HEK293T (cell line): ENCODE measurements at places on chromosomes 5 and 9.
A peak's percentile ranks its signal among the peaks of the same experiment; 100 is the strongest.

DNA sequence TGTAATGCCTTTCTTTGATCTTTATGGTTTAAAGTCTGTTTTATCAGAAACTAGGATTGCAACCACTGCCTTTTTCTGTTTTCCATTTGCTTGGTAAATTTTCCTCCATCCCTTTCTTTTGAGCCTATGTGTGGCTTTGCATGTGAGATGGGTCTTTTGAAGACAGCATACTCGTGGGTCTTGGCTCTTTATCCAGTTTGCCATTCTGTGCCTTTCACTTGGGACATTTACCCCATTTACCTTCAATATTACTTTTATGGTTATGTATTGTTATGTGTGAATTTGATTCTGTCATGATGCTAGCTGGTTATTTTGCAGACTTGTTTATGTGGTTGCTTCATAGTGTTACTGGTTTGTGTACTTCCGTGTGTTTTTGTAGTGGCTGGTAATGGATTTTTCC, 59.2 kb downstream of the YTHDC2 start:
- no peak for DNase-seq

GRCh38 chr9:113989017-113989713, 88.9 kb downstream of the AMBP start:
- no peak for DNase-seq

DNA sequence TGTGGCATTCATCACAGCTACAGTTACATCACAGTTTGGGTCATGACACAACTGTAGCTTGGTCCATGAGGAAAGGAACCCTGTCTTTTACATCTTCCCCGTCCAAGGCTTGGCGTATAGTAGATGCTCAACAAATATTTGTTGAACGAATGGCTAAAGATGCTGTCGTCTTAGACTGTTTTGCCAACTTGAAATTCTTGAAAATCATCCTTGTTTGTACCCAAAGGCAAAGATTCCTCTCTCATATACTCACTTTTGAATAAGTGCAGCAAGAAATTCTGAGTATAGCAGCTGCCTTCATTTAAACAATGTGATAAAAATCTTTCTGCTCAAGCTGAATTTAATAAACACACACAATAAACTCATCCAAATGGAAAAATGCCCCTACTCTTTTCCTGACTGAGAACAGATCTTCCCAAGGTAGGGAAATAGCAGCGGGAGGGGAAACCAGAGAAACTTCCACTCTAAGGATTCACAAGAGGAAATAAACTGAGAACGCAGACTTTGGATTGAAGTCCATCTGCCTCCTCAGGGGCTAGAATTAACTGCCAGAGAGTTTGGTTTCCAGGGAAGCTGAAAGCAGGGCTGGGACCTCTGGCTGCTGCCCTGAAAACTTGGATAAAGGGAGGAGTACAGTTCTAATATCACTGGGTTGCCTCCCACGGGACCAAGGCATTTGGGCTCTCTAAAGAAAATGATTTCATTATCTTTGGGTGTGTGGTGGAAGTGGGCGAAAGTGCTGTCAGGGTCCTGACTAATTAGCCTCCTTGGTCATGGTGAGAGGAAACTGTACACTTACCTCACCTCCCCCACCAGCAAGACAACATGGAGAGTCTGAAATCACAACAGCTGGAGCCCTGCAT, 99.1 kb downstream of the DPYSL3 start:
- no peak for DNase-seq

GRCh38 chr9:107569174-107569573, 79.6 kb upstream of the KLF4 start:
- no peak for DNase-seq

GRCh38 chr9:38101423-38101822, 32.4 kb upstream of the SHB start:
- DNase-seq = no peak

DNA sequence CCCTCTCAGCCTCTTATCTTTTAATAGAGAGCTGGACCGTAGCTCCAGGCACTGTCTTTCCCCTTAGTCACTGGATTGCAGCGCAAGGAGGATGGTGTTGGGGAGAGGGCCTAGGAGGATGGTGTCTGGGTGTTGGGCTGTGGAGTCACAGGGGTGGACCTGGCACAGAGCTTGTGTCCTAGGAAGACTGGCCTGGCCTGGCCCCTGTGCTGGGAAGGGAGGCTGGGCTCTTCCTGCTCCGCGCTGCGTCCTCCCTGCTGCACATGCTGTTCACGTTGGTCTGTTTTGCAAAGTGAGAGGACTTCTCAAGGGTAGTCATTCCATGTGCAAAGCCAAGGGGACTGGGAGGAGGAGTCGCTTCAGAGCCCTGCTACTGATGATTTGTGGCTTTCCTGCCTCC, 123.9 kb downstream of the EHMT1 start:
- DNase-seq = no peak

DNA sequence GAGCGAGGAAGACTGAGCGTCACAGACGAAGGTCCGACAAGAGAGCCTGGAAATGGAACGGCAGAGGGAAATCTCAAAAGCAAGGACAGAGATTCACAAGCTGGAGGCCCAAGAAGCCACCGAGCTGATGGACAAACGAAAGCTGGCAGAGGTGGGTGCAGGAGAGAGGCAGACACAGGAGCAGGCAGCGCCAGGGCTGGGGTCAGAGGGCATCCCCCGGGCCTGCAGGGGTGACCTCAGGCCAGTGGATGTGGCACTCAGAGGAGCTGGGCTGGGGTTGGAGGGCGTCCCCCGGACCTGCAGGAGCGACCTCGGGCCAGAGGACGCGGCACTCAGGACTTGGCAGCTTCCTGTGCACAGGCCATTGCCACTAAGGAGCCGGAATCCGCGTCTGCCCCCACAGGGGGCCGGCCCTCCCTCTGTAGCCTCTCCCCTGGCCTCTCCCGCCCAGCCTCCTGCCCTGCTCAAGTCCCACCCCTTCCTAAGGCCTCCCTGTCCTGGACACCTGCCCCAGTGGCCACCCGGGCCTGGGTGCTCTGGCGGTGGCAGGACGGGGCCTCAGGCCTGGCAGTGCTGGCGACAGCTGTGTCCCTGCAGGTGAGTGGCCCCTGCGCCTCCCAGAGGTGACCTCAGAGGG, 40.4 kb downstream of the EXD3 start:
- DNase-seq = no peak

GRCh38 chr5:156181656-156182055, 145.3 kb upstream of the SGCD start:
- no peak for DNase-seq

DNA sequence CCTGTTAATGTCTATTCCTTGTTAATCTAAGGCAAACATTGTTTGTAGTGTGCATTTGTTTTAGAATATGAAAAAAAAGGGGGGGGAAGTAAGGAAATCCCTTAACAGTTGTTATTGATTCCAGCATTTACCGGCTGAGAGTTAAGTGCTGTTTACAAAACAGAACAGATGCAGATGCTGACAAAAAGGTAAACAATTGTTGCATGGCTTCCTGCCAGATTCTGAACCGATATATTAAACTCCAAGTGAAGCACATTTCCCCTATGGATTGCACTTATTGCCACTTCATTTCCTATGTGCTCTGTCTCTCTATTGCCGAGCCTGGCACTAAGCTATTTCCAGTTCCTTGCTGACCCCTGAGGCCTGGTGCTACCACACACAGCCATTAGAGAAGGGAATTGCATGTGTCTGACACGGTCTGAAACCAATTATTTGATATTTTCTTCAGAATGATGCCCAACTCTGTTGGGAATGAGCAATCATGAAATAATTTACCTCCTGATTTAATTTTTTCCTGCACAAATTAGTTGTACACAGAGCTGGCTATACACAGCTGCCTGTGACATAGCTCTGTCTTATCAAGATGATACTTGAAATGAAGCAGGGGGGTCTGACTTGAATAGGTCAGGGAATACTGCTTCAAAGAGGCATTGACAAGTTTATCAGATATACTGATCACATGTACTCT, 109.8 kb downstream of the KIAA0825 start:
- no peak for DNase-seq

DNA sequence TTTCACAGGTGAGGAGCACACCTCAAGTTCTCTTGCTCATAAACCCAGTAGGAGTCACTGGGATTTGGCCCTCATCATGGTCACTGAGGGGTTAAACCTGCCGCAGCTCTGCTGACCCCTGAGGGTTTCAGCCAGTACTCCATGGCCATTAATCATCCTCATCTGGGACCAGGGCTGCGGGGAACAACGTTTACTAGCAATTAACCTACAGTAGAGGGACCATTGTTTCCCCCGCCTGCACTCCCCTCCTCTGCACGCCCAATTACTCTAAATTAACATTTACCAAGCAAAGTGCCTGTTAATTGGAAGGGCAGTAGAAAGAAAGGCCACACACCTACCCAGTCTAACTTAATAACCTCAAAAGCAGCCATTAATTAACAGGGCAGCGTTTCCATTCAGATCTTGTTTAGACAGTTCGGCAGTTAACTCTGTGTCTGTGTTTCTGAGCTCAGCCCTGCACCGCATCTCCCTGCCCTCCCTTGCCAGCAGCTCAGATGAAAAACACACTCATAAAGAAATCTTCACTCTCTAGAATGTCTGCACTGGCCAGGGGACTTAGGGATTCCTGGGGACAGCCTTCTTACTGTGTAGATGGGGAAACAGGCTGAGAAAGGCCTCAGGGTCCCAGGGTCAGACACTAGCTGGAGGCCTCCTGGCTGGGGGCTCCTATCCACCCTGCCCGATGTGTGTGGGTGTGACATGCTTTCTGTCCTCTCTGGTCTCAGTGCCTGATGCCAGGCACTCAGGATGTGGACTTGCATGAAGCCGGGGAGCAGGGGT, 51.6 kb downstream of the ALG2 start:
- DNase-seq = peak; percentile 74

- DNase-seq = no peak
These were observed 592.8 kb downstream of the CSNK1G3 start for GRCh38 chr5:124104821-124105220.

GRCh38 chr5:92795633-92796032, 785.4 kb downstream of the NR2F1-AS1 start:
- no peak for DNase-seq

DNA sequence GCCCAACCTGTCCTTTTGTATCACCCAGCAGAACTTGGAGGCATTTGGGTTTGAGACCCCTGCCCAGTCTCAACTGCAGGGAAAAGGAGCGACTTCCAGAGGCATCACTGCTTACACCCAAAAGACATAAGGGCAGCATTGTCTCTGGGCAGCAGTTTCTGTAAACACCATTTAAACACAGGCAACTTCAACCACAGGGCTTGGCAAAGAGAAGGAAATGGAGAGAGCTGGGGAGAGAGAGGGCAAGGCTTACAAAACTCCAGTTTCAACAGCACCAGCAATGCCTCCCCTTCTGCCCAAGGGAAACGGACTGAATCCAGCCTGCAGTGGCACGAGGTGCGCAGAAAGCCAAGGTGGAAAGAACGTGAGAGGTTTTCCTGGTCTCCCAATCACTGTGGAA, 147.6 kb downstream of the ROR2 start:
- no peak for DNase-seq

DNA sequence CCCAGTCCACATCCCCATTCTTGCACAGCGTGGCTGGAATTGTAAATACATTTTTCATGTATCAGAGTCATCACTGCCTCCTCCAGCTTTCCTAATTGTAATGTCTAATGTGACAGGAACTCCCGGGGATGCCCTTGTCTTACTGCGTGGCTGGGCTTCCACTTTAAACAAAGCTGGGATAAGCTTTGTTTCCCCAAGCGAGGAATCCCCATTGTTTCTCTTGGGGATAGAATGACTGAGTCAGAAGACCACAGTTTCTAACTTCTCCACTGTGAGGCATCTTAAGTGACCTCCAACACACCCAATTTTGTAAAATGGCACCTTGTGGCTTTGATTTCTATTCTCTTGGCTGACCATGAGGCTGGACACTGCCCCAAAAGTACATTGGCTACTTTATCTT, 22.4 kb downstream of the ARPC5L start:
- no peak for DNase-seq

DNA sequence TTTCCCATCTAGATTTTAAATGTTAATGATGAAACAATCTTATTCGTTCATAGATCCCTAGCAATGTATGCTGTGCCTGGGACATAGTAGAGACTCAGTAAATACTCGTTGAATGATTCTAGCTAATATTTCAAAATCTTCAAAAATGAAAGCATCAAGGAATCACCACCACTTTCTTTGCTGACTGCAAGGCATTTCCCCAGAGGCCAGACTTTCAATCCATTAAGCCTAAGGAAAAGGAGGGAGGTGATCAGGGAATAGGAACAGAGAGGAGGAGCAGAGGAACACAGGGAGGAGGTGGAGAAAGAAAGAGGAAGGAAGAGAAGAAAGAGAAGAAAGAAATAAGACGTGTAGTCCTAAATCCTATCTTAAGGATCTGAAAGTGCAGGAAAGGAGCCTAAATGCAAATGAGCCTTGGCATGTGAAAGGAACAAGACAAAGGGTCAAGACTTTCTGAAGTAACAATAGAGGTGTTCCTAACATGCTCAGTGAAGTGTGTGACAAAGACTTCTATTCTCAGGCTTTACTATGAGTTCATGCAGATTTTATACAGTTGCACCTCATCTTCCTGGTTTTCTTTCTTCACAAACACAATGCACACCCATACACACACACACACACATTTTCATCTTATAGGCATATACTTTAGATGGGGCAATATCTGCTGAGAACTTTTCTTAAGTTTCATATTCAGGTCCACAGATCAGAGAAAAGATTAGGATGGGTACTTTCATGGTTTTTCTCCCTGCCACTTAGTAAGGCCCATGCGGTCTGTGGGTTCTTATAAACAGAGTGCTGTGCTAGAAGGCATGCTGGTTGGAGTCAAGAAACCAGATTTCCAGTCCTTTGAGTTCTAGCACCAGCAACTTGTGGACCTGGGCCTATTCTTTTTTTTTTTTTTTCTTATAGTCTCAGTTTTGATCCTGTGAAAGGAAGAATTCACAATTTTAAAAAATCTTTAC, 512.2 kb upstream of the TNC start:
- DNase-seq = no peak

GRCh38 chr5:1199649-1200494, 1.5 kb upstream of the SLC6A19 start:
- no peak for DNase-seq

DNA sequence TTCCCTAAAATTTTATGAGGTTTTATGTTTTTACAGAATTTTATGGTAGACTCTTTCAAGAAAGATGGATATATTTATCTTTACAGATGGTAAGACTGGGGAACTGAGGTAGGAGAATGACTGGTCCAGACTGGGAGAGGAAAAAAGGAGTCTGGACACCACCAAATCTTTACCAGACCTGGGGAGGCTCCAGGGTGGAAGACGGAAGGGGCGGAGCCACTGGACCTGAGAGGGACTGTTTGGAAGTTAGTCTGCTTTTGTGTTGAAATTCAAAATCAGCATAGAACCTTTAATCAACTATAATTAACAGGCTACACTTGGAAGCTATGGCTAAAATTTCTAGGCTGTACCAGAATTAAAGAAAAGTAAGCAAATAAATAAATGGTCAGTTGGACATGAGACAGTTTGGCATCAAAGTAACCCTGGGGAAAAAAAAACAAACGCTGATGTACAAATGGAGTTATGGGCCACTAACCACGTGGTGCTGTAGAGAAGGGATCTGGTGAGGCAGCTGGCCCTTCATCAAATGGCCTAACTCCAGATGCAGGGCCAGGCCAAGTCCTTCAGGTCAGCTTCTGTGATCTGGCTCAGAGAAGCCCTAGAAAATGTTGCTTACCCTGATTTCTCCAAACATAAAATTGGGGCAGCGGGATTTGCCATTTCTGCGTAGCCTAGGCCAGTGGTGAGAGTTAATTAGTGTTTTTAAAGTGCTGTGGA, 155.1 kb downstream of the ARSB start:
- DNase-seq = no peak

GRCh38 chr5:109299557-109299956, 110.2 kb downstream of the PJA2 start:
- DNase-seq = peak; percentile 3
